ENCODE measurements at places on chromosomes 5 and 9.
A peak's percentile ranks its signal among the peaks of the same experiment; 100 is the strongest.

DNA sequence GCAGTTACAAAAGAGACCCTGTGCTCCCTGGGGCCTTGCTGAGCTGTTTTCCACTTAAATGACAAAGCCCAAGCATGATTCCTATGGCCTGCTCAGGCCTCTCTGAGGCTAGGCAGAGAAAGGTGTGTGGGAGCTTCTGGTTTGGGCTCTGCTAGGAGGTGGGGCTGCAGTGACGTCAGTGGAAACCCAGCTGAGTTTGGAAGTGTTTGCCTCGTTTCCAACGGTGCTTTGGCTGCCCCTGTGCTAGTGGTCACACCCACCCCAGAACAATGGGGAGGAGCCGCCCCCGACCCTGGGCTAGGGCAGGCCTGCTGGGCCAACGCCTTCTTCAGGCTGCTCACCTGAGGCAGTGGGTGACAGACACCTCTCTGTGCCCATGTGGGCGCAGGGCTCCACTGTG is 10.4 kb downstream of the ANGPTL2 start:
- DNase-seq = no peak

DNA sequence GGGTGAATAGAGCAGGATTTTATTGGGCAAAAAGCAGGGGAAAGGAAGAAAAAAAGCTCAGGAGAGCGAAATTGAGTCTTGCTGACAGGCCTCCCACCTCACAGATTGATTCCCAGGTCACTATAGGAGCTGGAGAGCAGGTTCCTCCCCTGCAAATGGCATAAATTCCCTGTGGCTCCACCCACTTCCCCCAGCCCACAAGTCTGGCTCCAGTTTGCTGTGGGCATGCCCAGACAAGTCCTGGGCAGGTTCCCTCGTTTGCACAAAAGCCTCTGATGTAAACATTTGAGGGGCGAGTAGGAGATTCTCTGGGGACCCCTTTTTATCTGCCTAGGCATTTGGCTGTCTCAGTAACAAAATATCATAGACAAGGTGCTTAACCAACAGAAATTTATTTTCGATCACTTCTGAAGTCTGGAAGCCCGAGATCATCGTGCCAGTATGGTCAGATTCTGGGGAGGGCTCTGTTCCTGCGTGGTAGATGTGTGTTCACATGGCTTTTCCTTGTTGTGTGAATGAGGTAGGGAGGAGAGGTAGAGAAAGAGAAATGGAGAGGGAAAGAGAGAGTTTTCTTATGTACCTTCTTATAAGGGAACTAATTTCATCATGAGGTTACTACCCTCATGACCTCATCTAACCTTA is 614.5 kb downstream of the MAT2B start:
- no peak for DNase-seq

DNA sequence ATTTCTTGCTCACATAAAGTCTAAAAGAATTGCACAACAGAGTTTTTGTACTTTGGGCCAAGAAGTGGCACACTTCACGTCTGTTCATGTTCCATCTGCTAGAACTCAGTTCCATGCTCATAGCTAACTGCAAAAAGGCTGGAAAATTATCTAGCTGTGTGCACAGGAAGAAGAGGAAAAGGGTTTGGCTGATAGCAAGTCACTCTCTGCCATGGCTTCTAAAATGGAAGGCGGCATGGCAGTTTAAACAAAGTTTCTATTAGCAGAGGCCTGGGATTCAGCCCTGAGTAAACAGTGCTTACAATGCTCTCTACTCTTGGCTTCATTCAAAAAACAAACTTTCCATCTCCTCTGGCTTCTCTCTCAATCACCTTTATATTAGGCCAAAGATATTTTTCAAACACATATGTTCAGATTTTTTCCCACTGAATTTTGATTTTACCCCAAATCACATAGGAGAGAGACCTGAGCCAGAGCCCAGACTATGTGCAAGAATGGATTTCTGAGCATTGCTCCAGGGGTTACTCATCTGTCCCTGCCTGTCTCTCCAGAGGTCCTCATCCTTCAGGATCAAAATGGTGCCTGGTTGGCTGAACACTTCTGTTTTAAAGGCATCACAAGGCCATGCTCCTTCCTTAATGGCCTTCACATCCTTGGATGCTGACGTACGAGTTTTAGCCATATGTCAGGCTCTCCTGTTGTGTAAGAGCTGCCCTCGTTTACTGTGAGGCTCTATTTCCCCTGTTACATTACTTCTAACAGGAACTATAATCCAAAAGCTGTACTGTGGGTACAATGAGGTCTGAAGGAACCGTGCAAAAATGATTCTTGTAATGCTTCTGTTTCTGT is 226.6 kb downstream of the SAXO1 start:
- DNase-seq = no peak

- peak; percentile 36 for DNase-seq
Observed at GRCh38 chr5:52134013-52134650, 653.6 kb upstream of the ITGA1 start.

DNA sequence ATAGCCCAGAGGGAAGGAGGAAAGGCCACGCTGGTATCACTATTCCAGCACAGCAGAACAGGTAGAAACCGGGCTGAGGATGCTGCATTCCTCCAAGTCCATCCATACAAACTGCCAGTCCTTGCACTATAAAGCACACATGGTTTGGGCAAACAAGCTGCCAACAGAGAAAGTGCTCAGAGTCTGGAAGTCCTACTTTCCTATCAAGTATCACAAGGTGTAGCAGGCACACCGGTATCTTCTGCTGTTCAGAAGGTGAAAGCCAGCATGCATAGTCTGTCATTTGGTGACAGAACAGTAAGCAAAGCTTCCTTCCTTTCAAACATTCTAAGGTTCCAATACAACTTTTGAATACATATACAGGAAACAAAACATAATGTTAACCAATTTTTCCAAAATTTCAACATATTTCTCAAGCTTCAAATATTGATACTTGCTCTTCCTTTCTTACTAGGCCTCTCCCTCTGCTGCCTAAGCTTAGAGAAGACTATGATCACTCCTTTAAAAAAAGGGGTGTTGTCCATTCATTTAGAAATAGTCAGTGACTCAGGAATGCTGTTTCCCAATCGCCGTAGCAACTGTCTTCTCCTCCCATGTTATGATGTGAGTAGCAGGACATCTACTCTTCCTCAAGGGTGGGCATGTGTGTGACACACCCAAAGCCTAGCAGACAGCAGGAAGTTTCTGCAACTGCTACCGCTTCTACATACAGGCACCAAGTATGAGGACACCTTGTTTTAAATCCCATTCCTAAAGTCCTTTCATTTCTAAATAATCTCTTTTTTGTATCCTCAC is 14.7 kb downstream of the DIAPH1 start:
- no peak for DNase-seq

DNA sequence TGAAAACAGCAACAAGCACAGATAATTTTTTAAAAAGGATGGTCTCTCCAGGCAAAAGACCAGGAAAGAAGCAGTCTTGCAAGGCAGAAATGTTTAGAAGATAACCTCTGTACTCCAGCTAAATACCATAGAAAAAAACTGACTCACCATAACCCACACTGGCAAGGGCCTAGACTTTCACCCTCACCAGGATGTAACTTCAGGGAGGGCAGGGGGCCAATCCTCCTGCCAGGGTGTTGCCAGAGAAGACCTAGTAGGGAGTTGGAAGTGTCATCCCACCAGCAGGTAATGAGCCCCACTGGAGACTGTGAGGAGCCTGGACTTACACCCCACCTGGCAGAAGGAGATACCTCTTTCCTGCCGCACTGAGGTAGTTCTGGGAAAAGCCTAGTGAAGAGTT is 97.6 kb downstream of the PRELID2 start:
- no peak for DNase-seq

GRCh38 chr9:116891424-116891823 is 204.3 kb downstream of the TRIM32 start:
- DNase-seq = peak; percentile 32

DNA sequence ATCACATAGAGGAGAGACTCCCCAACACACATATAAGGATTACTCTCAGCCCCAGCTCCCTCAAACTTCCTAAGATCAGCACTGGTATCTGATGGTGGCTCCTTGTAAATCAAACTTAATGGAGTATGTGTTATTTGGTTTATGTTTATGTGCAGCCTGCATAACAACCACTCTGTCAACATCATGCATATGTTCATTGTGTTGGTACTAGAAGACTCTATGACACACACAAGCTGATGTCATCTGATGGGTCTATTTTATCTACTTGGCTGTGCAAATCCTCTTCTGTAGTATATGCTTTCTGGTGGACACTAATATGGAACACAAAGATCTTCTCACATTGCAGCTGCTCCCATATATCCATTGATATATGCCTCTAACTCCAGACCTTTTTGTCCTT is 134.0 kb upstream of the FAM174A start:
- no peak for DNase-seq

DNA sequence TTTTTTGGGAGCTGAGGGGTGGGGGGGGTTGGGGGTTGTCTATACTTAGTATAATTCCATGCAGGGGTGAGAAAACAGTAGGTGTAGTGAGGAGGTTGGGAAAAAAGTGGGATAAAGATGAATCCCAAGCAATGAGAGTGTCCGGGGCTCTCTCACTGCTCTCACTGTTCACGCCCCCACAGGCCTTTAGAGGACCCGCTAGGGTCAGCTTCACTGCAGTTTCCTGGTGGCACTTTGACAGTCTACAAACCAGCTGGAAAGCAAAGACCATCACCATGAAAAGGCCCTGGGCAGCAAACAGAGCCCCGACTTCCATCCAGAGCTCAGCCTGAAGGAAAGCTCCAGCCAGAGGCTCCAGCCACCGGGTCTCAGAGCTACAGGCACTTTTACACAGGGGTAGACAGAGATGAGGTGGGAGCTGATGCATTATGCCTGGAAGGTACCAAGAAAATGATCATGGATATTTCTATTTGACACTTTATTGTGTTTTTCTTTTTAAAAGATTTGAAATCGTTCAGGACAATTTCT is 355.1 kb downstream of the ADAMTS6 start:
- DNase-seq = no peak

DNA sequence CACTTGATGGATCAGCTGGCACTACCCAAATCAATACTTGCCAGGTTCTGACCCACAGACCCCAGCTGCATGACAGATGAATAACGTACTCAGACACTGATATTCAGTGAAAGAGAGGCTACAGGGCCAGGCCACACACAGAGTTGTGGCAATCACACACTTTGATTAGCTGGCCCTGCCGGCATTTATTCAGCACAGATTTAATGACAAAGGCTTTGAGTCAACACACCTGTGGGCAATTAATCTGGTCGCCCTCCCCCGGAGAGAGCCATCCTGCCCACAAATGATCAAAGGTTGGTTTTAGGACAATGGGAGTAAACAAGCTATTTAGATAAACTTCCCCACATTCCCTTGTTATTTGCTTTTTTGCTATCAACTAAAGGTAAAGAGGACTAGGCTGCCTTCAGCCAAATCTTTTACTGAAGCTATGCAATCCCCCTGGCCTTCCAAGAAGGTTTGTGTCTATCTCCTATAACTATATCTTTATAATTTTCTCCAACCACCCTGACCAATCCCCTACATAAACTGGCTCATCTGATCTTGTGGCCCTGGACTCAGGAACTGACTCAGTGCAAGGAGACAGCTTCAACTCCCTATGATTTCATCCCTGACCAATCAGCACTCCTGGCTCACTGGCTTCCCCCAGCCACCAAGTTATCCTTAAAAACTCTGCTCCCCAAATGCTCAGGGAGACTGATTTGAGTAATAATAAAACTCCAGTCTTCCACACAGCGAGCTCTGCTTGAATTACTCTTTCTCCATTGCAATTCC is 12.7 kb upstream of the TRIM32 start:
- no peak for DNase-seq

GRCh38 chr5:154370119-154370518 is 75.7 kb upstream of the SAP30L start:
- no peak for DNase-seq

DNA sequence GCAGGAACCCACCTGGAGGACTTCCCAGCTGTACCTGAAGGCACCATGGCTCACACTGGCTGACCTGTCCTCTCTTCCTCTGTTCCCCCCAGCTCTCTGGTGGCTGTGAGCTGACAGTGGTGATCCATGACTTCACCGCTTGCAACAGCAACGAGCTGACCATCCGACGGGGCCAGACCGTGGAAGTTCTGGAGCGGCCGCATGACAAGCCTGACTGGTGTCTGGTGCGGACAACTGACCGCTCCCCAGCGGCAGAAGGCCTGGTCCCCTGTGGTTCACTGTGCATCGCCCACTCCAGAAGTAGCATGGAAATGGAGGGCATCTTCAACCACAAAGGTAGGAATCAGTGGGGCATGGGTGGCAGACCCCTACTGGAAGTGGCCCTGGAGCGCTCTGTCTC is 161.9 kb upstream of the OTULINL start:
- no peak for DNase-seq

- DNase-seq = no peak
Observed at GRCh38 chr5:16005225-16005624, 174.4 kb downstream of the MARCHF11 start.

GRCh38 chr5:34687269-34688011 is 31.3 kb downstream of the RAI14 start:
- DNase-seq = no peak

- no peak for DNase-seq
Observed at GRCh38 chr9:5042661-5043178, 57.6 kb downstream of the JAK2 start.

DNA sequence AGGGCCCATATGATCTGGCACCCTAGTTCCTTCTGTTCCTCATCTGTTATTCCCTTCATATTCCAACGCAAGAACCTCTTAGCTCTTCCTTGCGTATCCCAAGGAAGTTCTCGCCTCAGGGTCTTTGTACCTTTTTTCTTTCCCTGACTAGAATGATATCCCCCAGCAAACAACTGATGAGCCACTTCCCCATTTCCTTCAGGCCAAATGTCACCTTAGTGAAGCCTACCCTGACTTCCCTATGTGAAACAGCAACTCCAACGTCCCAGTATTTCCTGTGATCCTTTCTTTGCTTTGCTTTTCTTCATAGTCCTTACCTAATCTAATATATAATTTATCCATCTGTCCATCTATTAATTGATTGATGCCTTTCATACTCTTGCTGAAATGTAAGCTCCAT is 47.9 kb downstream of the ERCC8 start:
- no peak for DNase-seq

GRCh38 chr9:69317081-69317480 is 7.9 kb upstream of the ENTREP1 start:
- DNase-seq = no peak

- no peak for DNase-seq
Observed at GRCh38 chr5:76278261-76278789, 124.8 kb upstream of the IQGAP2 start.

DNA sequence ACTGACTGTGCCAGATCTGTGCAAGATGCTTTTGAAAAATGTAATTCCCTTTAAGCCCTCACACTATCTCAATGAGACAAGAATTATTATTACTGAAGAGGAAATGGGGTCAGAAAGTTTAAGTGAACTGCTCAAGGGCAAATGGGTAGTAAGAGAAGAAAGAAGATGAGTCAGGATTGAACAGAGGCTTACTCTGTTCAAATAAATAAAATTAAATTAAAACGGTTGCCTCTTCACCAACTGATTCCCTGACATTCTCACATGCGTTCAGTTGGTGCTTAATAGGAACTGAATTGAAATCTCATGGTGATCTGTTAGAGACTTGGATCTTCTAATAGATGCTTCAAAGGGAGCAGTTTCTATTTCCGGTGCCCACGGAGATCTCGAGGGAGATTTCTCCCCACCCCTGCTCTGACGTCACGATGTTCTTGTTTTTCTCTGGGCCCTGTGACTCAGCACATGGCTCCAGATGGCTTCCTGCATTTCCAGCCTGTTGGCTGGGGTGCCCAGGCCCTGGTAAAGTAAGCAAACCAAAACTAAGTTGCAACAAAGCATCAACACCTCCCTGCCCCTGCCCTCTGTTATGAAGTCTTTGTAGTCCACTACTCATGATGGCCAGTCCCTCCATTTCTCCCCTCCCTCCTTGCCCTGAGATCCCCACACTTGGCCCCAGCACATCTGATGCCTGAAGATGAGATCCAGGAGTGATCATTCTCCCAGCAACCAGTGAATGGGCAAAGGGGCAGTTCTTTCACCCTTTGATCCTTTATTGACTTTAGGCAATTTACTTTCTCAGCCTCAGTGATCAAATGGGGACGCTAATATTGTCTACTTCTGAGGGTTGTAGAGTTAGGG is 106.1 kb upstream of the CPEB4 start:
- peak; percentile 82 for DNase-seq

All from putamen (tissue), 1 donor.